Occipital lobe (tissue), 3 donors: ENCODE measurements at places on chromosomes 11 and 22. TPM values are rescaled to one million over a fixed set of nuclear protein-coding genes. Genes with fewer than 3 reads are reported as not detected.

Gene MS4A4A
- total RNA-seq: 4.4 TPM

DNA sequence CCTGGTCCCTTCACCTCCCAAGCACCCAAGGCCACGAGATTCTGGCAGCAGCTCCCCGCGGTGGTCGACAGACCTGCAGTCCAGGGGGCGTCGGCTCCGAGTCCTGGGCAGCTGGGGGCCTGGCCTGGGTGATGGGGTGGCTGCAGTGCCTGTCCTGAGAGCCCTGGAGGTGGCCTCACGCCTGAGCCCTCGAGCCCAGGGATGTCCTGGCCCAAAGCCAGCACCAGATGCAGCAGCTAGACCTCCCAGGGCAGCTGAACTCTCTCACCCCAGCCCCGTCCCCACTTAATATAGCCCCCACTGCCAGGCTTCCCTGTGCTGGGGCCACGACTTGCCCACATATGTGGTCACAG lies 6.6 kb downstream of the LMNTD2 start:
- no peak for DNase-seq

DNA sequence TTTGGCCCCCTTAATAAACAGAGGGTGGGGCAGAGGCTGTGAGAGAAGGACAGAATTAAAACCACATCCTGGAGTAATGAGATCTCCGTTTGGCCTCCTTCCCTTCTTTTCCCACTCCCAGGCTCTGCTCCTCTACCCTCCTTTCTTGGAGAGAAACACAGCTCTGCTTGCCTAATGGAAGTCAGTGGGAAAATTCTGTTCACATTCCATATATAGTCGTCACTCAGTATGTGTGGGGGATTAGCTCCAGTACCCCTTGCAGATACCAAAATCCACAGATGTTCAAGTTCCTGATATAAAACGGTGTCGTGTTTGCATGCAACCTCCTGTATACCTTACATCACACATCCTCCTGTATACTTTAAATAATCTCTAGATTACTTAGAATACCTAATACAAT lies 37.6 kb upstream of the THY1 start:
- no peak for DNase-seq

DNA sequence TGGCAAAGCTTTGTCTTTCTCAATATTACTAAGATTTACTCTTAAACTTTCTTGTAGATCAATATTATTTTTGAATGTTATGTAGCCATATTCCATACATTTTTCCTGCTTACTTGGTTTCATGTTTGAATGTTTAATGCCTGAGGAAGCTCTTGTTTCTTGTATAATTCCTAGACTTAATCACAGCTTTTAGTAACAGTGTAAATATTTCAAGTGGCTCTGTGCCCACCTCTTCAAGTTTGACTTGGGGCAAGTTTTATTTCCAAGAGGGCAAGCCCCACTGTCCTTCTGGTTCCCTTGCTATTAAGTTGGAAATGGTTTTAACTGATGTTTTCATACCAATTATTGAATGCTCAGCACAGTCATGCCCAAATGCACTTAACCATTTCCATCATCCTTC lies 1004.1 kb downstream of the OPCML start:
- DNase-seq: no peak

GRCh38 chr11:2883640-2883978 lies 2.0 kb downstream of the CDKN1C start:
- no peak for DNase-seq

GRCh38 chr11:19525276-19525675 lies 187.4 kb upstream of the NAV2 start:
- no peak for DNase-seq

GRCh38 chr11:108559904-108560303 lies 33.7 kb downstream of the EXPH5 start:
- DNase-seq: no peak

- no peak for DNase-seq
Measured at GRCh38 chr11:95713428-95713827, 76.2 kb downstream of the FAM76B start.

Gene KLHL35
- total RNA-seq: 28.5 TPM

DNA sequence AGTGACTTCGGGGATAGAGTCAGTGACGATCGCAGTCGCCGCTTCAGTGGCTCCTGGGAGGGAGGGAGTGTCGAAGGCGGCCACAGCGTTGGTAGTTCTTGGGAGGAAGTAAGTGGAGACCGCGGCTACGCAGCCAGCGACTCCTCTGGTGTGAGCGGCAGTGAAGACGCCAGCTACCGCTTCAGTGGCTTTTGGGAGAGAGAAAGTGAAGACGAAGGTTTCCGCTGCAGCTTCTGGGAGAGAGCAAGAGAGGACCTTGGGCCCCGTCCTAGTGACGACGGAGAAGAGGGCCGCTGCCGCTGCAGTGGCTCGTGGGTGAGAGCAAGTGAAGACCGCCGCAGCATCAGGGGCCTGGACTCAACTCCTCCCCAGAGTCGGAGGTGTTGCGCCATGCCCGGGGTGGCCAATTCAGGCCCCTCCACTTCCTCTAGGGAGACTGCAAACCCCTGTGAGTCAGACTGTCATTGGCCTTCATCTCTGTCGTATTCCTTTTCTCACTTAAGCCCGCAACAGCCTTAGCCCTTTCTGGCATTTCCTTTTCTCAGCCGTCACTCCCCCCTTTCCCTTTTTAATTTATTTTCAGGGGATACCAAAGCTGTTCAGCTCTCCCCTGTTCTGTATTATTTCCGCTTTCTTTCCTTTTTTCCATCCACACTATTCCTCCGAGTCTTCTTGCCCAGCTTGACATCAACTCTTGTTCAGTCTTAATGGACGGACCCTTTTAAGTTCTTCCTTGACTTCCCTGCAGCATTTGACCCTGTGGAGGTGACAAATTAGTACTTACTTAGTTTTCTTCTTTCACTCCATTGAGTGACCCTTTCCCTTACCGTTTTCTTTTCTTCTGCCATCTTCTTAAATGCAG lies 1.0 kb downstream of the ANKRD42 start:
- DNase-seq: peak; percentile 63

DNA sequence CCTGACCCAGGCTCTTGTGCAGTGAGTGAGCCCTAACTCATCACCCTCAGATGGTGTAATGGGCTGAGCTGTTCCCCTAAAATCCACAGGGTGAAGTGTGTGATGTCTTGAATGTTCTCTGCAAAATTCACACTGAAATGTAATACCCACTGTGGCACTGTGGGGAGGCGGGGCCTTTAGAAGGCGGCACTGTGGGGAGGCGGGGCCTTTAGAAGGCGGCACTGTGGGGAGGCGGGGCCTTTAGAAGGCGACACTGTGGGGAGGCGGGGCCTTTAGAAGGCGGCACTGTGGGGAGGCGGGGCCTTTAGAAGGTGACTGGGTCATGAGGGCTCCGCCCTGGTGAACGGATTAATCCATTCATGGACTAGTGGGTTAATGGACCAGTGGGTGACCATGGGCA lies 33.0 kb downstream of the CHID1 start:
- no peak for DNase-seq

GRCh38 chr11:95453616-95454171 lies 222.7 kb upstream of the SESN3 start:
- peak; percentile 59 for DNase-seq

Gene CDC42EP1
- total RNA-seq: 0.94 TPM

DNA sequence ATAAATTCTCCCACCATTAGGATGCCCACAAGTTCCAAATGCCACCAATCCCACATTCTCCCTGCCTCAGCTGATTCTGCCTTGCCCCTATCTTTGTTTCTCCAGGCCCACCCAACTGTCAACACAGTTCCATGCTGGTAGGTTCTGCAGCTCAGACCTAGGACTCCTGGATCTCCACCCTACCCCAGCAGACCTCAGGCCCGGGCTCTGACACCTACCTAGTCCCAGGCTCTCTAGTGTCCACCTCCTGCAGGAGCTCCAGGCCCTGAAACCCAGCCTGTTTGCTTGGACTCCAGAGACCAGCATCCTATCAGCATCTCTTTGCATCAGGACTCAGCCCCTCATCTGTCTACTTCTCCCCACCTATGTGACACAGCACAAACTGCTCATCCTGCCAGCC lies 86.5 kb downstream of the PDE2A start:
- DNase-seq: no peak

DNA sequence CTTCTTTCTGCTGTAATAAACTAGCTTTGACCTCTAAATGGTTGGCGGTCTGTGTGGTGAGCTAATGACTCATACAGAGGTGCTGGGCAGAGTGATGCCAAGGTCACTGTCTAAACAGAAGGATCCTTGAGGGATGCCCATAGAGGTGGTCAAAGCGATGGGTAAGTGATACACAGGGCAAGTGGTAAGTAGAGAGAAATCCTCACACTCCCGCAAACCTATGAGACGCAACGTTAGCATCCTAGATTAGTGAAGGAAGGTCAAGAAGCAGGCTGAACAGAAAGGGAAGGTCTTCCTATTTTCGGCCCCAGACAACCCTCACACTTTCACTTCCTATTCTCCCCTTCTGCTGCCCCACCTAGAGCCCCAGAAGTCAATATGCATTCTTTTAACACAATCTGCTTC lies 65.6 kb upstream of the SESN3 start:
- DNase-seq: no peak

DNA sequence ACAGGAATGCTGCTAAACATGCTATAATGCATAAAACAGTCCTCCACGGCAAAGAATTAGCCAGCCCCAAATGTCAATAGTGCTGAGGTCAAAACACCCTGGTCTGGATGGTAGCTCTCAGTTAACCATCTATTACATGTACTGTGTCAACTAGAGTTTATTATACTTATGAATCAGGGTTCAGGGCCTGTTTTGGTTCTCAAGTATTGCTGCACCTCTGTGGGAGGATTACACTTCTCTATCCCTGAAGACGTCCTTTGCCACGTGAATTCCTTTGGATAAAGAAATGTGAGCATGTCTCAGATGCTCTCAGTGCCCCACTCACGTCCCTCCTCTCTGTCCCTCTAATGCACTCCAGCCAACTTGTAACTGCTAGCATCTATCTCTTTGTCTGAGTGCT lies 53.4 kb downstream of the SLC1A2 start:
- DNase-seq: no peak

Gene TMEM121B
- 10.0 TPM for total RNA-seq

Gene SCUBE1
- 21.2 TPM for total RNA-seq

- no peak for DNase-seq
Measured at GRCh38 chr11:48105096-48105990, 111.3 kb upstream of the OR4B1 start.

- DNase-seq: no peak
Measured at GRCh38 chr11:99645934-99646333, 625.2 kb downstream of the CNTN5 start.

Gene PDGFB
- 2.5 TPM for total RNA-seq

DNA sequence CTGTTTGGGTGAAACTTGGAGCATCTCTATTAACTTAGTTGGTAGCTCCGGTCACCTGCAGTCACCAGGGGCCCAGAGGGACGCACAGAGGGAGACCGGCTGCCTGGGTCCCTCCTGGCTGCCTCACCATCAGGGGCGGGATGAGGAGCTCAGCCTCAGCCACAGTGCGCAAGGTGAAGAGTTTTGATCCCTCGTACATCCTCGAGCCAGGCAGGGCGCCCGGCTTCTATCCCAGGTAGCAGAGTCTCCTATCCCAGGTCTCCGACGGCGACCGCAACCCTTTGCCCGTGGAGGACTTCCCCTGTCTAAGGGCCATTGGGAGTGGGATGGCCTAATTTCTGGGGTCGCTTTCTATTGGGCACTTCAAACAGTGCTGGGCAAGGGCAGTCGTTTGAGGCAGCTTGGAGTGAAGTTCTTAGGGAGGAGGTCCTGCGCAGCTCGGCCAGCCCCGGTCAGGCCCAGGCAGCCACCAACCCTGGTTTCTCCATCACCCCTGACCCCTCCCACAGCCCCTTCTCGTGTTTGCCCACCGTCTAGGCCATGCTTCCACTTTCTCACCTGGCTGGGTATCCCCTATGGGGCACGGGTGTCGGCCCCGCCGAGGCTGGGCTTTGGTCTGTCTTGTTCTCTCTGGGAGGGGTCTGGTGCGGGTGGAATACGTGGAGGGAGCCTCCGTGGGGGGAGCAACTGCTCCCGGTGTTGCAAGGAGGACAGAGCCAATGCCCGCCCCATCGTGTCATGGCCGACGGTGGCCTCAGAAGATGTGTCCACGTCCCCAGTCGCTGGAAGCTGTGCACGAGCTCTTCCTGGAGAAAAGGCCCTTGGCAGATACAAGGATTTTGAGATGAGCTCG lies 3.6 kb upstream of the MRGPRG start:
- no peak for DNase-seq

Gene MAJIN
- total RNA-seq: not detected

GRCh38 chr11:102001657-102002338 lies 45.4 kb upstream of the CFAP300 start:
- no peak for DNase-seq

DNA sequence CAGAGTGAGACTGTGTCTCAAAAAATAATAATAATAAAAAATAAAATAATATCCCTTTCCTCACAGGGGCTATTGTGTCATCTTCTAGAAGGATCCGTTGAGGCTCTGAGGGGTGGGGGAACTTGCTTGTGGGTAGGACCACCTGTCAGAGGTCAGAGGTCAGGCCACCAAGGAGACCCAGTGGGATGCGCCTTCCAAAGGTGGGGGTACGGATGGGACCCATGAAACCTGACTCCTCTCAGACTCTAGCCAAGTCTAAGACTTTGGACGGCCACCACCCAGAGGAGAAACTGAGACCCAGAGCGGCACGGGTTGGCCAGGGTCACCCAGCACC lies 367 bp upstream of the MMP11 start:
- DNase-seq: no peak

DNA sequence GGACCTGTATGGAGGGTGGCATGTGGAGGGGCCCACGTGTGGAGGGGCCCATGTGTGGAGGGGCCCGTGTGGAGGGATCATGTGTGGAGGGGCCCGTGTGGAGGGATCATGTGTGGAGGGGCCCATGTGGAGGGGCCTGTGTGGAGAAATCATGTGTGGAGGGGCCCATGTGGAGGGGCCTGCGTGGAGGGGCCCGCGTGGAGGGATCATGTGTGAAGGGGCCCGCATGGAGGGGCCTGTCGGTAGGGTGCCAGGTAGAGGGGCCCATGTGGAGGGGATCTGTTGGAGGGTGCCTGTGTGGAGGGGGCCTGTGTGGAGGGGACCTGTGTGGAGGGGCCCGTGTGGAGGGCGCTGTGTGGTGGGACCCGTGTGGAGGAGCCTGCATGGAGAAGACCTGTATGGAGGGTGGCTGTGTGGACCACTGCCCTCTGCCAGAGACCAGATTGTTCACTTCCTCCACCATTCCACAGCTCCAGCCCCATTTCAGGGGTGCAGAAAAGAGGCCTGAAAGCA lies 47.0 kb downstream of the IGLL5 start:
- DNase-seq: no peak
